Stimulated activated CD4-positive, alpha-beta T cell treated with anti-CD3 and anti-CD28 coated beads, Interleukin-12 subunit alpha, Interleukin-12 subunit beta, amount 100 ng/mL, for 24 hours (primary cell): ENCODE measurements at places on chromosomes 1 and 21.

- DNase-seq = no peak
These were observed 245.8 kb downstream of the MATN1 start for GRCh38 chr1:30477588-30477987.

DNA sequence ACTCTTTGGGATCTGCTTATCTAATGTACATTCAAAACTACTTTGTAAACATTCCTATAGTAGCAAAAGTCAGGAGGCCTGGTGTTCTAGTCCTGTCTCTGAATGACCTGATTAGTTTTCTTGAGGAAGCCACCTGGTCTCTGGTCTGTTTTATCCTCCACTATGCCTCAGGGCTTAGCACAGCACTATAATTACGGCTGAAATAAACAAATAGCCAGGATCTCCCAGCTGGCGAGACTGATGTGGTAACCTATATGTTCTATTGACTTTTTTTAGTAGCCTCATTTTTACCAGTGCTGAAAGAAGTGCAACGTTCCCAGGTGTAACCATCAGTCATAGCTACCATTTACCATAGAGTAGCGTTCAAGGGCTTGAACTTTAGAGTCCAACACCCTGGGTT, 24.2 kb upstream of the RPL11 start:
- DNase-seq = no peak

DNA sequence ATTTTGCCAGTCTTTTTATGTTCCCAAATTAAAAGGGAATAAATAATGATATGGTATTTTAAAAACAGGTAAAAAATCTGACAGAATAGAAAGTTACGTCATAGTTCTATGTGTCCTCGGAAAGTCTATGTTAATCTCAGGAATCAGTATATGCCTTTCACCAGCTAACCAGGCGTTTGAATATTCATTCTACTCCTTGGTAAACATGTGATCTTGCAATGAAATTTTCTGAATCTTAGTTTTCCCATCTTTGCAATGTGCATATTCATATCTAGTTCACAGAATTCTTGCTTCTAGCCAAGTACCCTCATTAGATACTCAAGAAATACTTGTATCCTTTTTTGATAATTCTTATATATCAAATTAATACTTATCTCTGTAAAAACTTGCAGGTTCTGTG, 179.4 kb downstream of the ZP4 start:
- no peak for DNase-seq

DNA sequence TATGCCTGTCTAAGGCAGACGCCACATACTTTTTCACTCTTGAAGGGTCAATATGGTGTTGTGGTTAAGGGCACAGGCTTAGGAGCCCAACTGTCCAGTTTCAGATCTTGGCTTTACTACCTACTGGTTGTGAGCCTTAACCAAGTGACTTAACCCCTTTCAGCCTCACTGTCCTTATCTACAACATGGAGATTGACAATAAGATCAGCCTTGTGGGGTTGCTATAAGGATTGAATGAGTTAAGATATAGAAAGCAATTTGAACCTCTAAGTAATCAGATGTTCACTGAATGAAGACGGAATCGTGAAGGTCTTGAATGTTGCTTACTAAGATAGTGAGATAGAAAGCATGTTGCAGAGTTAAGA, 121.3 kb upstream of the JUN start:
- DNase-seq = no peak

- no peak for DNase-seq
These were observed 4.0 kb upstream of the SAMSN1 start for GRCh38 chr21:14550135-14550534.

- no peak for DNase-seq
These were observed 41.0 kb upstream of the BACH1 start for GRCh38 chr21:29257701-29258100.

- no peak for DNase-seq
These were observed 7.7 kb downstream of the CFAP298 start for GRCh38 chr21:32604464-32604863.

GRCh38 chr1:156608036-156608674, 6.9 kb upstream of the GPATCH4 start:
- DNase-seq = no peak

- DNase-seq = no peak
These were observed 177.9 kb downstream of the CLIC6 start for GRCh38 chr21:34846601-34847112.

GRCh38 chr1:103859721-103860120, 110.0 kb downstream of the AMY1C start:
- DNase-seq = no peak

DNA sequence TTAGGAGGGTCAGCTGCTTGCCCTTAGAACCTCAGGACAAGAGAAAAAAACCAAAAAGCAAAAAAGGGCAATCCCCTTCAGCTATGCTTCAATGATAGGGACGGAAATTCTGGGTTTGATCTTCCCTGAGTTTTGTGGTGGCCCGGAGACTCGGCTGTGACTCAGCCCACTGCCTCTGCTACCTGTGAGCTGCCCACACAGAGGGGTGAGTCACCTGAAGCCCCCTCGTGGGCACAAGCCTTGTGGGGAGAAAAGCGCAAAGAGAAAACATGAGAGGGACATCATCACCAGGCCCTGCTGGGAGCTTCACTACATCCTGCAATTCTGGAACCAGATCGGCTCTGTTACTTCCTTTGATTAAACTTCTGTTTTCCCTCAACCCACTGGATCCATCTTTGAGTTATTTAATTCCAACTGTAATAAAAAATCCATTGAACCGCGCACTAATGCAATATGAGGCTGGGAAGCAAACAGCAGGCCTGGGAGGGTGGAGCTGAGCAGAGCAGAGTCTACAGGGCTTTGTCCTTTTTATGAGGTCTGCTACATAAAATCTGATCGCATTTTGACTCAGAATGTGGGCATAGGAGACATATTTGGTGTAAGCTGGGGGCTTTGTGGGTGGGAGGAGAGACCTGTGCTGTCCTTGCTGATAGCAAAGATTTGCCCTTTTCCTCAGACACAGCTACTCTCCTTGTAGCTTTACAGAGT, 58.7 kb upstream of the STUM start:
- DNase-seq = no peak
